ENCODE measurements at places on chromosomes 4 and X.

DNA sequence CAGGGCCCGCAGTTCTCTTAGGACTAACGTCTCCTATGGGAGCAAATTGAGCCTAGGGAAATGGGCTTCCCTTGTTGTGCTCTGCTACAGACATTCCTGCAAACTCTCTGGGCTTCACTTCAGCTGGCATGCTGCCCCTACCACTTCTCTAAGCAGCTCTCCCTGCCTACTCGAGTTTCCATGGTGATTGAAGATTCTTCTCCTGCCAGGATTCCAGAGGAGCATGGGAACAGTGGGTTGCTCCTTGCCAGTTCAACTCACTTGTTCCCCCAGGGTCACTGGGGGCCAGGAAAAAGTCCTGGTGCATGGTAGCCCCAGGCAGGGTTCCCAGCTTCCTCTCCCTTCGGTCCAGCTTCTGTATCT is 21.1 kb upstream of the WDR17 start:
- no peak for DNase-seq

DNA sequence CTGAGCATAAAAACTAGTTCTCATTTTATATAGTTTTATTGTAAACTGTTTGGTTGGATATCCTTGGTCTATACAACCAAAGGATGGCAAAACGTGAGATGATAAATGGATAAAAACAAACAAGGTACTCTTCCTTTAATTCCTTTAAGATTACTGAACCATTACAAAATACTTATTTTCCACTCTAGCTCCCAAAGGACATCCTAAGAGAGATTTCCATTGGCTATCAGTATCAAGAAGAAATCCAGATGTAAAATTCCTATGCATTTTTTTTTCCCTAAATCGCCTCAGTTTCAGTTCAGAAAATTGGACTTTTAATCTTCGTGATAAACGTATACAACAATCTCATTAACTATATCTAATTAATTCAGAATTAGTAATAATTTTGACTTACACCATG is 2.3 kb downstream of the FBXL5 start:
- no peak for DNase-seq

DNA sequence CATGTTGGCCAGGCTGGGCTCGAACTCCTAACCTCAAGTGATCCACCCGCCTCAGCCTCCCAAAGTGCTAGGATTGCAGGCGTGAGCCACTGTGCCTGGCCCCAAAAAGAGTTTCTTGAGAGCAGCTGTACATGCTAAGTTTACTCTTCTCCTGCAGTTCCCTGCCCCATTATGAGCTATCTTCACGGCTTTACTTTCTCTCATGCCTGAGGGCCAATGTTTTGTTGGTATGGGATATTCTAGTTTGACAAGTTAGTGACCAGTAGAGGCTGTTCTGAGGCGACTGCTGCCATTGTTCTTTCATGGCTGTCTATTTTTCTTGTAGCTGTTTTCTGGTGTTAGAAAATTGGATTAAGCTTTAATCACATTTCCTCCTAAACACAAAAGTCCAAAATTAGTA is 78.0 kb upstream of the STX18 start:
- no peak for DNase-seq

GRCh38 chrX:31268359-31268758 is 196.5 kb upstream of the FTHL17 start:
- no peak for DNase-seq

GRCh38 chr4:62814510-62815047 is 1594.7 kb downstream of the TECRL start:
- DNase-seq = no peak

DNA sequence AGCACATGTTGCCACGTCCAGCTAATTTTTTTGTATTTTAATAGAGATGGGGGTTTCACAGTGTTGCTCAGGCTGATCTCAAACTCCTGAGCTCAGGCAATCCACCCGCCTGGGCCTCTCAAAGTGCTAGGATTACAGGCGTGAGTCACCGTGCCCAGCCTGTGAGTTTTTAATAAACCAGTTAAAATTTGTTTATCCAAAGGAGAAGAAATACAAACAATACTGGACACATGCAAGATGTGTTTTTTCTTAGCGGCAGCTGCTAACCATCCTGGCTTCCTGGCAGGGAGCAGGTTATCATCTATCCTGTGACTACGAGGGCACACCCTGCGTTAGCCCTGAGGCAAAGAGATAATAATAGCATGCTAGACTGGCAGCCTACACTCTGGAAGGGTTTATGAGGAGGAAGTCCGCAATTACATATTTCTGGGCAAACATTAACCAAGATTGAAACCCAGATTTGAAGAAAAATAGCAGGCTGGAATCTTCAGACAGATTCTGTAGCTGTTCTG is 191.4 kb downstream of the SPRY1 start:
- DNase-seq = peak; percentile 15

- no peak for DNase-seq
Observed at GRCh38 chrX:110081740-110082139, 78.8 kb downstream of the TMEM164 start.

- no peak for DNase-seq
Observed at GRCh38 chrX:10512258-10512657, 108.1 kb downstream of the MID1 start.

GRCh38 chrX:154083126-154083517 is 14.4 kb downstream of the MECP2 start:
- DNase-seq = no peak

DNA sequence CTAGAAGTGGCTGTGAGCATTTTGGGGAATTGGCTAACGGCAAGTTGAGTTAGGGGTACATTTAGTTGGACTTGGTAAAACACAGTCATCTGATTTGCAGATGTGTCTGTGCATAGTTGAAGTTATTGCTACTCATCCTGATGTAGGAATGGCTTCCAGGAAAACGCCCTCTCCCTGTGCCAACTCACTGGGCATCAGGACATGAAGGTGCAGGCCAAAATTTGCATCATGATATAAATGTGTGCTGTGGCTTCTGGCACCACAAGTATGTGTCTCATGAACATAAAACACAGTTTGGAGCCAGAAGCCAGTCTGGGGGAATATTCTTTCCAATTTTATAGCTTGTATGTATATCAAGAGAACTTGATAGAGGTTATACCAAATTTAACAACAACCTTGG is 54.2 kb upstream of the CBR4 start:
- DNase-seq = no peak

GRCh38 chr4:183392377-183392776 is 52.1 kb upstream of the CDKN2AIP start:
- DNase-seq = no peak

GRCh38 chrX:20271730-20272129 is 5.0 kb upstream of the RPS6KA3 start:
- no peak for DNase-seq

DNA sequence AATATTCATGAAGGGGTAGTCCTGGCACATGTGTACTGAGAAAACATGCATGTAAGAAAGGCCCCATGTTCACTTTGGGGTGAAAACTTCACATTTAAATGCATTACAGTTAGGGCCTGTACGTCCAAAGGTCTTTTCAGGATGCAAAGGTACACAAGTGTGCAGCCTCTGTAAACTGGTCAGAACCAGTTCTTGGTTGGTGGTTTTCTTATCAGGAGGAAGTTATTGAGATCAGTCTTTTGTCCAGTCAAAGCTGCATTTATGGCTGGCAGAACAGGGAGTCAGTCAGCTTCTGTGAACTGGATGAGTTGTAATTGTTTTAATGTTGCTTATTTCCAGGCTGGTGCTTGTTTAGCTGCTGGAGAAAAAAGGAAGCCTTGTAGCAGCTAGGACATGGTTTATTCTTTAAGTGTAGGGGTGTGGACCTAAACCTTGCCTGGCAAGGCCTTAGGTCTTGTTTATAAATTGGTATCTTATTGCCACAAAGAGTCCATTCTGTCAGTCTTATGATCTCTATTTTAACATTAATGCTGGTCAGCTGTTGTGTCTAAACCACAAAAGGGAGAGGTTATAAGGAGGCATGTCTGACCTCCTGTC is 1906.6 kb upstream of the TENM3 start:
- no peak for DNase-seq

GRCh38 chrX:136674270-136674985 is 26.5 kb downstream of the CD40LG start:
- DNase-seq = no peak

DNA sequence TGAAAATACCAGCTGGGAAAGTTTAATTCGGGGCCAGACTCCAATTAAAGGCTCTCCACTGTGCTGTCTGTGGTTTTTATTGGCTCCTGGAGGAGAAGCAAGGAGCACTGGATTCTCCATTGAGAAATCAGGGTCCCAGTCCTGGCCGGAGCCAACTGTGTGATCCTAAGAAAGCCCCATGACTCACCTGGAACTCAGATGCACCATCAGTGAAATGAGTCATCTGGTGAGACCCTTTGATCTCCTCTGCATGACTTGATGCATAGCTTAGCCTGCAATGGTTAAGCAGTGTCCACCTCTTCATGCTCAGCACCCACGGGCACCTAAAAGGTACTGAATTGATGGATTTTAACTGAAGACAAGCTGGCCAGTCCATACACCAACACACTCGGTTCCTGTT is 119.2 kb upstream of the VCX3B start:
- DNase-seq = no peak

GRCh38 chr4:81746773-81747172 is 275.1 kb upstream of the RASGEF1B start:
- DNase-seq = no peak

DNA sequence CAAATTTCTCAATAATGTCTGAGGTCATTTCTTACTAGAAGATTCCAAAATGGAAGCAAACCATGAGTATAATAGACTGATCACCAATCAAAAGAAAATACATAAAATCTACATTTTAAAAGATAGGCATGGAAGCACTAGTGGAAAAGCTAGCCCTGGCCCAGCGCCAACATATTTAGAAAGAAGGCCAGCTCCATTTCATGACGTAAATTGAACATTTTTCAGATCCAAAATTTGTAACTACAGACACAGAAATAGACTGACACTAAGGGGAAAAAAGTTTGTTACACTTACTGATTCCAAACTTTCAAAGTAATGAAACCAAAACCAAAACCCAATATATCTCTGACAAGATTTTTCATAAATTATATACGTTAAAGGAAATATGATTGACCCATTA is 117.7 kb downstream of the ADAMTS3 start:
- DNase-seq = no peak

- DNase-seq = no peak
Observed at GRCh38 chr4:157818946-157819692, 353.7 kb downstream of the GASK1B start.

- DNase-seq = no peak
Observed at GRCh38 chr4:17884063-17884462, 73.3 kb downstream of the NCAPG start.

GRCh38 chr4:181517491-181517890 is 725.7 kb upstream of the TENM3 start:
- DNase-seq = no peak

DNA sequence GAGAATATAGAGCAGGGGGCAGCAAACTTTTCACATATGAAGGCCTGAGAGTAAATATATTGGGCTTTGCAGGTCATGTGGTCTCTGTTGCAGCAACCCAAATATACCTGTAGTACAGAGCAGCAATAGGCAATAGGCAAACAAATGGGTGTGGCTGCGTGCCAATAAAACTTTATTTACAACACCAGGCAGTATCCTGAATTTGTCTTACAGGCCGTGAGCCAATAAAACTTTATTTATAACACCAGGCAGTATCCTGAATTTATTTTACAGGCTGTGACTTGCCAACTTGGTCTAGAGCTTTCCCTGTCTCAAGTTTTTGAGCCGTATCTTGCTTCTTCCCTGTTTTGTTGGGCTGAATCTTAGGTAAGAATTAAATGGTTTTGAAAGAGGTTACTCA is 118.2 kb downstream of the PHEX start:
- no peak for DNase-seq

- no peak for DNase-seq
Observed at GRCh38 chr4:76447393-76447851, 12.4 kb downstream of the SHROOM3 start.

GRCh38 chr4:143404555-143404954 is 67.9 kb downstream of the GAB1 start:
- DNase-seq = no peak

DNA sequence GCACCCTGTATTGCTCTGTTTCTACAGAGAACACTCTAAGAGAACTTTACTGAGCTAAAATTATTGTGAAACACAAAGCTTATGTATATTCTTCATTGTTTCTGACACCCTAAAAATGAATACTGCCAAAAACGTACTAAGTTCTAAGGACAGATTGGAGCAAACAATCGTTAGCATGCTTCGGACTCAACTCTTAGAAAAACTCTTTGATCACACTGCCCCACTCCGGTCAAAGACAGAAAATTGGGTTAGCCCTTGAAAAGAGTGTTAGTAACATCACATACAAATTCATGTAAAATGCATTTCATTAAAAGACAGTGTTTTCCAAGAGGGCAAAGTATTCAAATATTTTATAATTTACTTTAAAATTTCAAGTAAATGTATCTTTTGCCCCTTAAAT is 177.4 kb downstream of the DCHS2 start:
- DNase-seq = no peak

DNA sequence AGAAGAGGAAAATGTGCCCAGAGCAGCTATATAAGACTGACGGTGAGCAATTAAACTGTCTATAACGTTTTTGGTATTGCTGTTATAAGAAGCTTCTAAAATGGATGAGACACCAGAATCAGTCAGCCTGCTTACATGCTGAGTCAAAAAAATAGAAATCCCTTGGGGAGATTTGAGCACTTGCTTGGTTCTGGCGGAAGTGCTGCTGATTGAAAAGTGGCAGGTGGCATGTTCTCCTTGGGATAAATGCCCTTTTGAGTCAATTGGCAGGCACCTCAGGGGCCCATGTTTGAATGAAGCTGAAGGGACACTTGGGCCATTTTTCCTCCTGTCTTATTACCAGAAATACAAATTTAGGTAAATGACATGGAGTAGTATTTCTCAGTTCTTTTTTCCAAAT is 148.7 kb downstream of the PTCHD1 start:
- no peak for DNase-seq

- DNase-seq = no peak
Observed at GRCh38 chr4:48299560-48299959, 29.9 kb upstream of the TEC start.

GRCh38 chr4:32789026-32789608 is 2068.9 kb downstream of the PCDH7 start:
- no peak for DNase-seq

DNA sequence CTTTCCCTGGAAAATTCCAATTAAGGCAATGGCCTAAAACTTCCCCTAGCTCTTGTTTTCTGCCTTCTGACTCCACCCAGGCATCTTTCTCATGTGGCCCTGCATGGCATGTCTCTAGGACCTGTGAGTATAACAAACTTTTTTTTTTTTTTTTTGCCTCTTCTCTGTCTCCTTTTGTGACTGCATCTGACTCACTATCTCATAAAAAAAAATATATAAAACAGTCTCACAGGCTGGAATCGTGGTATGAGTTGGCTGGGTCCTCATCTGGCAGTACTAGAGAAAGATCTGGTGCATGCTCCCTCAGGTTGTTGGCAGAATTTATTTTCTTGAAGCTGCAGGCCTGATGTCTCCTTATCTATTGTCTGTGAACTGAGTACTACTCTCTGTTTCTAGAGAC is 313.9 kb downstream of the TECRL start:
- no peak for DNase-seq
